ENCODE measurements at places on chromosomes 4 and X. TPM values are rescaled to one million over a fixed set of nuclear protein-coding genes. Genes with fewer than 3 reads are reported as not detected.

GRCh38 chr4:109721033-109721432 lies 8.8 kb downstream of the PLA2G12A start:
- no peak for DNase-seq

DNA sequence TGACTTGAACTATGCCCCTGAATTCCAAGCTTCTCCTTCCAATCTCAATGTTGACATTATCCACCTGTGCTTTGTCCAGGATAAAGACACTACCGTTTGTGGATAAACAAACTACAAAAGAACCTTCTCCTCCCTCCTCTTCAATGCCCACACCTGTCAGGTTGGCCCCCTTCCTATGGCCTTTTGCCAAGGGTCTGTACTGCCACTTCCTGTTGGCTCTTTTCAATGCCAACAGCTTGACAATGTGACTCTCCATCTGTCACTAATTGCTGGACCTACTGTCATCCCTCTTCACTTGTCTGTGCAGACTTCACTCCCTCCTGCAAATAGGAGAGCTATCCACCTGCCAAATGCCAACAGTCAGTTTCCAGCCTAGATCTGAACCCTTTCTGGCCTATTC lies 35.8 kb upstream of the MID1 start:
- DNase-seq = no peak

- no peak for DNase-seq
These were observed 32.0 kb downstream of the TMPRSS11A start for GRCh38 chr4:67931256-67931655.

- DNase-seq = peak; percentile 89
These were observed 550 bp downstream of the ADGRA3 start for GRCh38 chr4:22515145-22515887.

DNA sequence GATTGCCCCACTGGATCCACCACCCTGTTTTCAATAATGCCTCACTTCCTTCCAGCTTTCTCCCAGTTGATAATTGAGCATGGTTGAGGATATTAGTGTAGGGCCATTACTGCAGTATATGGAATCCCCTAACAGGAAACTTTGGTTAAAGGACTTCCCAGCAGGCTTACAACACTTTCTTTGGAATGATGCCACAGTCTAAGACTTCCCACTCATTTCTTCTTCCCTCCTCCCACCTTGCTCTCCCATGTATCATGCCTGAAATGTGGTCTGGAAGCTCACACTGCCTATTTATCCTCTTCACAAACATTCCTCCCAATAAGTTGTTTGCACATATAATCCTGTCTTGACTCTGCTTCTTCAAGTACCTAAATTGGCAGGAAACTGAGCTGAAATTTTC lies 863.3 kb downstream of the CENPC start:
- DNase-seq = peak; percentile 17

Gene SORCS2
- total RNA-seq = 2.7 TPM

GRCh38 chrX:14753441-14753840 lies 119.4 kb downstream of the FANCB start:
- DNase-seq = no peak

- no peak for DNase-seq
These were observed 260.5 kb downstream of the TMA16 start for GRCh38 chr4:163755013-163755412.

DNA sequence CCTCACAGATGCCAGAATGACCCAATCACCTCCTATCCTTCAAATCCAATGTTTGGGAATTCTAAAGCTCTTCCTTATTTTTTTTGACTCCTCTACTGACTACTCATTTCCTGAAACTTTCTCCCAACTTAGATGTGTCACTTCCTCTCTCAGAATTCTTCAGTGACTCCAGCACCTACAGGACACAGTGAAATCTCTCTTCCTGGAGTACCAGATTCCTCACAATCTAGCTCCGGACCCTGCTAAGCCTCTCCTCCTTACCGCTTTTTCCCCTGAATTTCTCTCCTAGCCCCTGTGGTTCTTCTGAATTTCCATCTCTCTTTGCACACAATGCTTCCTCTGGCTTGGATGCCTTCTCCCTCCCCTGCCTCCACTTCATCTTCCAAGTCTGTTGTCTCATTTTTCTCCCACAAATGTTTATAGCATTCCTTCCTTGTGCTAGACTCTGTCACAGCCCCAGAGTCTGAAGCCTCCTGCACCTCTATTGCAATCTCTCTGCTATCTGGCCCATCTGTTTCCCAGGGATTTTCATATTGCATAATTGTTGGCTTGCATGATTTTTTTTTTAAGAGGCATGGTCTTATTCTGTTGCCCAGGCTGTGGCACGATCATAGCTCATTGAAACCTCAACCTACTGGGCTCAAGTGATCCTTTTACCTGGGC lies 80.1 kb downstream of the ANAPC4 start:
- DNase-seq = no peak

GRCh38 chr4:166197166-166197565 lies 324.1 kb downstream of the TLL1 start:
- DNase-seq = no peak

Gene C4orf36
- total RNA-seq = 2.0 TPM

DNA sequence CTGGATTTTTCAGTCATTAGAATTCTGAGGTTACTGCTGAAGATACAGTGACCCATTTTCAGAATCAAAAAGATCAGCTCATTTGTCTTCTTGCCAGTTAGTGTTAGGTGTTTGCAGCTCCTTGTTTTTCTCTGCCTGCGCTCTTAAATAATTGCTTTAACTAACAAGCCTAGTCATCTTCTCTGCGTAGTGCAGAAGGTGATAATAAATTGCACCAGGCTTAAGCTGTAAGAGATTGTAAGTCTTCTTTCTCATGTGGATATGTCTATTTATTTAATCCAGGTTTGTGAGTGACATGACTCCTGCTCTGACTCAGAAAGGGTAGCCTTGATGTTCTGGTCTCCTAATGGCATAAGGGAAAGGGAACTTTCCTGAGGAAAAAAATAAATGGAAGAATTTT lies 167.2 kb downstream of the CEP135 start:
- no peak for DNase-seq

DNA sequence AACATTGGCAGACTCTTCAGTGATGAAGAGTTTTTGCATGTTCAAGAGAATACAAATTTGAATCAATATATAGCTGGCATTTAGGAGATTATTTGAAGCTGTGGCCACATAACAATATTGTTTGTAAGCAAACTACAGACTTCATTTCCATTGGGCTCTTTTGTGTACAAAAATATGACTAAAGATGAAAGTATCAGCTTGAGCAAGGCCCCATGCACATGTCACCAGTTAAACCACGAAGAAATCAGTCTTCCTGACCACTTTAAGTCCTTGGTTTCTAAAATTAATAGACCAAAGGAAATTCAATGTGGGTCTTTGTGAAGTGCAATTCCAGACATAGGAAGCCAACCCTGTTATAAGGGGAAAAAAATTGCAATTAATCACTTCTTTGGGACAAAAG lies 1664.6 kb upstream of the ADGRL3 start:
- DNase-seq = no peak

Gene TLR1
- total RNA-seq = 24.1 TPM

Gene HMX1
- total RNA-seq = not detected

DNA sequence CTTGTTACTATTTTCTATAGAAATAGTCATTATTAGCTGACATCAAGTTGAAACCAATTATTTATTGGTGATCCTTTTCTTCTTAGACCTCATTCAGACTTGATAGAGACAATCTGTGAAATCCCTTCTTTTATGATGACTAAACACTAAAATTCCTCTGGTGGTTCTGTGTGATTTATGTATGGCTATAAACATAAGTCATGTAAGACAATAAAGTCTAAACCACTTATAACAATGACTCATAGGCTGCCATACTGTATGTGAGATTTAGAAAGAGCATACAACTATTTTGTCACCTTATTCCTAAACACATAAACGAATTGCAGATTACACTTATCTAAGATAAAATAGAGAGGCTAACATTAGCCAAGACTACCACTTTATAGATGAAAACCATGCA lies 101.1 kb upstream of the PRR32 start:
- no peak for DNase-seq

Gene ZCCHC12
- 1.5 TPM for total RNA-seq

Gene SPINK2
- 0.91 TPM for total RNA-seq

- DNase-seq = no peak
These were observed 94.8 kb downstream of the MBNL3 start for GRCh38 chrX:132393992-132394391.

- no peak for DNase-seq
These were observed 37.1 kb downstream of the RWDD4 start for GRCh38 chr4:183621875-183622274.

Gene PDCL2
- not detected for total RNA-seq

Gene RHOXF1
- total RNA-seq = not detected

DNA sequence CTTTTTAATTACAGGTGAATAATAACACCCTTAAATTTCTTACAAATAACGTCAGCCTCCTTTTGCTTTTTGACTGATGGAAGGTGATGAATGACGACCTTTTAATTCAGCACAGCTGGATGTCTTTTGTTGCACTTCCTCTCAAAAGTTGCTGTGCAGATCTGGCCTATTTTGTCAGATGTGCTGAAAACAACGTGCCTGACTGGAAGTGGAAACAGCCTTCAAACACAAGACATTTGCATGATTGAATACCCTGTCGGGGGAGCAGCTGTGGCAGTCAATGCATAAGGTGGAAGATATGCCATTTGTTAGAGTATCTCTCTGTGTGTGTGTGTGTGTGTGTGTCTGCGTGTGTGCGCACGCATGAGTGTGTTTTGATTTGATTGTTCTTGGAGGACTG lies 579.7 kb downstream of the SPRY1 start:
- peak; percentile 74 for DNase-seq

DNA sequence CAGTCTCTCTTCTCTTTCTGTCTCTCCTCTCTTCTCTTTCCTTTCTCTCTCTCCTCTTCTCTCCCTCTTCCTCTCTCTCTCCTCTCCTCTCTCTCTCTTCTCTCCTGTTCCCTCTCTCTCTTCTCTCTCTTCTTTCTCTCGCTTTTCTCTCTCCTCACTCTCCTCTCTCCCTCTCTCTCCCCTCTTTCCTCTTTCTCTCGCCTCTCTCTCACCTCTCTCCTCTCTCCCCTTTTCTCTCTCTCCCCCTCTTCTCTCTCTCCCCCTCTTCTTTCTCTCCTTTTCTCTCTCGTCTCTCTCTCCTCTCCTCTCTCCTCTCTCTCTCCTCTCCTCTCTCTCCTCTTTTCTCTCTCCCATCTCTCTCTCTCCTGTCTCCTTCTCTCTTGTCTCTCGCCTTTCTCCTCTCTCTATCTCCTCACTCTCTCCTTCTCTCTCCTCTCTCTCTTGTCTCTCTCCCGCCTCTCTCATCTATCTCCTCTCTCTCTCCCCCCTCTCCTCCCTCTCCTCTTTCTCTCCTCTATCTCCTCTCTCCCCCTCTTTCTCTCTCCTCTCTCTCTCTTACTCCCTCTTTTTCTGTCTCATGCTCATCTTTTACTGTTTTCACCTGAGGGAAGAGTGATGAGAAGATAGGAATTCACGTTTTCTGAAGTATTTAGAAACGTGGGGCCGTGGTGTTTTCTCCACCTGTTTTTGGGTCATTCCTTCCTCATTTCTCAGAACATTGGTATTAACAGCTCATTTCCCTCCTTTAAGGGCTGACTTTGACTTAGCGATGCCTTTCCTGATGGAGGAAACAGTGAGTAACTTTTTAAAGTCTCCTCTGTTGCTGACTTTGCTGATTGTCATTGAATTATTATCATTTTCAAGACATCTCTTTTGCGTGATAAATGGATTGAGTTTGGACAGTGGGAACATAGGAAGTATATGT lies 80.6 kb upstream of the CD99 start:
- DNase-seq = no peak

GRCh38 chr4:23361453-23361852 lies 528.4 kb downstream of the PPARGC1A start:
- no peak for DNase-seq

Gene FAM133A
- total RNA-seq = not detected

DNA sequence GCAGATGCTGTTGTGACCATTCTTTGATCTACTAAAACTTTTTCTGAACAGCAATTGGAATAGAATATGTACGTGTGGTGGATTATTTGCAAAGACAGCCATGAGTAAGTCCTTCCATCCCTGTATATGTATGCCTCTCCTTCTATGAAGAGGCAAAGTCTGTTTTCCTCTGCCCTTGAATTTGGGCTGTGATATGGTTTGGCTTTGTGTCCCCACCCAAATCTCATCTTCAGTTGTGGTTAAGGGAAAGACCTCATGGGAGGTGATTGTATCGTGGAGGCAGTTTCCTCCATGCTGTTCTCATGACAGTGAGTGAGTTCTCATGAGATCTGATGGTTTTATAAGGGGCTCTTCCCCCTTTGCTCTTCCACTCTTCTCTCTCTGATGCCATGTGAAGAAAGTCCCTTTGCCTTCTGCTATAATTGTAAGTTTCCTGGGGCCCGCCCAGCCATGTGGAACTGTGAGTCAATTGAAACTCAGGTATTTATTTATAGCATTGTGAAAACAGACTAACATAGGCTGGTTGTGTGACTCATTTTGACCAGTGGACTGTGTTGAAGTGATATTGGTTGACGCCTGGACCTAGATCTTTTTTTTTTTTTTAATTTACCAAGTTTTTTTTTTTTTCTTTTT lies 108.3 kb upstream of the CAMK2D start:
- DNase-seq = no peak

Data from lung (tissue), 17 donors.